Nucleus accumbens (tissue), 56 donors: ENCODE measurements at places on chromosomes 4 and X.

- no peak for DNase-seq
Measured at GRCh38 chr4:25786497-25787065, 76.2 kb downstream of the SEL1L3 start.

DNA sequence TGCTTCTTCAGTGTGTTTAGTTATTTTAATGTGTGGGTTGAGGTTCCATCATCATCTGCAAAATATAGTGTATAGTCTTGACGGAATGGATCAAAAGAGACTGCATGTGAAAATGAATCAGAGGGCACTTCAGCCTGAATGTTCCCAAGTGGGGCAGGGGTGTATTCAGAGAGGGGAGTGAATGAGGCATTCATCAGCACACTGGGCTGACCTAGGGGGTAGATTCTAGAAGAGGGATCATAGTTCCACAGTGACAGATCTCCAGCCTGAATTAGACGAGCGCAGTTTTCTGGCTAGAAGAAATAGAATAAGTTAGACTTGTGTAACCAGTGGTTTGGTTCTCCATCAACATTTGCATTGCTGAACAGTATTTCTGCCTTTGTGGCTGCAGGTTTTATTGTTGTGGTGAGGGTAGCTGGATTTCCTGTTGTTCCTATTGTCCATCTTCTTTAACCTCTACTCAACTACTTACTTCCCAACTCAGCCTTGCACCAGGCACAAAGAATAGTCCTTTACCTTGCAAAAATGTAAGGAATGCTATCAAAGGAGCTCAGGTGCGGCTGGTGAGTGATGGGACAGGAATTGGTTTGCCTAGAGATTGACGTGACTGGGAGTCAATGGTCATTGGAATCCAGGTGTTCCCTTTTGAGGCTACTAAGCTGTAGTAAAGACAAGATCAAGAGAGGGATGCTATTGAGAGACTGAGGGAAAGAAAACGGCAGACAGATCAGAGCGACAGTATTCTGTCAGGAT lies 50.9 kb downstream of the NAP1L5 start:
- DNase-seq, result no peak

- no peak for DNase-seq
Measured at GRCh38 chr4:72568959-72569718, at the start of gene ADAMTS3. Gene ADAMTS3, minus strand, starts transcription at chr4:72569221. Its CDS starts 459 bp downstream, at chr4:72568762.

- no peak for DNase-seq
Measured at GRCh38 chr4:36081185-36081584, 163.1 kb downstream of the ARAP2 start.

GRCh38 chrX:14598330-14598729 lies 69.0 kb downstream of the GLRA2 start:
- DNase-seq, result no peak

DNA sequence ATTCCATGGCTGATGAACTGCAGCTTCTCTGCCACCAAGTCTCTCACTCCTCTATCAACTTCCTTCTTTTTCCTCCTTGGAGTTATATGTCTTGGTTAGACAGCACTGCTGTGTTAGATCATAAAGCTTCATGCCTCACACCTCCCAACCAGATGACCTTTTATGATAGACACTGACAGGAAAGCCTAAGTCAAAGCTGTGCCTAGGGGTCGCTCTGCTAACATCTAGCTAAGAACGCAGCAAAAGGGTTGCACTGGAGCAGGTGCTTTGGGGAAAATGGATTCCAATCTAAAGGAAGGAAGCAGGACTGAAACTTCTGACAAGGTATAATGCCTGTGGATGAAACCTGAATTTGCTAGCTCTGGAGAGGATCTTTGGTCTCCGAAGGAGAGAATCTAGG lies 509.7 kb downstream of the SMARCA1 start:
- DNase-seq, result no peak

DNA sequence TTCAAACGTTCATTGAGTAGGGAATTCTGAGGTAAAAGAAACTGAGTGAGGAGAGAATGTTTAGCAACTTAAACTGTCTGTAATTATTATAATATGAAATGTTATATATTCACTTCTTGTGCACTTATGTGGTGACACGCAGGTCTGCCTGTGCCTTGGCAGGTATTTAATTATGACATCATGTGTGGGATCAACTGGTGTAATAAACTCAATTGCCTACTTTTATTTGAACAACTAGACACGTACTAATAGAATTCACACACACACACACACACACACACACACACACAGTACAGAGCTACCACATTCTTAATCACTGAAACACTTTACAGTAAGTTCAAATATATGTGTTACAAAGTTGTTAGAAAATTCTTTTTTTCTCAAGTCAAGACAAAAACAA lies 20.7 kb upstream of the SLC25A31 start:
- no peak for DNase-seq

DNA sequence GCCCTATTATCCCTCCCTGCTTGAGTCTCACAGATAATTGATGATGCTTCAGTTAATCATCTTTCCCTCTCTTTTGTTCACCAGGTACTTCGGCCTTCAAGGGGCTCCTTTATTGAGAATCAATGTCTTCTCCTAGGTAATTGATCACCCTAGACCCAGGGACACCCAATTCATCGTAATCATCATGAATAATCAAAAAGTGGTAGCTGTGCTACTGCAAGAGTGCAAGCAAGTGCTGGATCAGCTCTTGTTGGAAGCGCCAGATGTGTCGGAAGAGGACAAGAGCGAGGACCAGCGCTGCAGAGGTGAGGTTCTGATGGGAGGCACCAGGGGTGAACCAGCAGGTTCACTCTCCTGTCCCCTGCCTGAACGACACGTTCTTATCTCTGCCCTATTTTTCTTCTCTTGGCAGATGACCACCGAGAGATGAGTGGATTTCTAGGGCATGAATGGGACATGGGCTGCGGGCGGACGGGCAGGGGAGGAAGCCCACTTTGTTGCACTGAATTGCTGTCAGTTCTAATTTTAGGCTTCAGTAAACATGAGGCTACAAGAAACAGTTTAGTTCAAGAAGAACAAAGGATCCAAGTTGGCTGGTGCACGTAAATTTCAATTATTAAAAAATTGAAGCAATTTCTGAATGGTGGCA lies 80.5 kb downstream of the ALPK1 start:
- no peak for DNase-seq

GRCh38 chrX:69195810-69196209 lies 30.6 kb upstream of the PJA1 start:
- no peak for DNase-seq

DNA sequence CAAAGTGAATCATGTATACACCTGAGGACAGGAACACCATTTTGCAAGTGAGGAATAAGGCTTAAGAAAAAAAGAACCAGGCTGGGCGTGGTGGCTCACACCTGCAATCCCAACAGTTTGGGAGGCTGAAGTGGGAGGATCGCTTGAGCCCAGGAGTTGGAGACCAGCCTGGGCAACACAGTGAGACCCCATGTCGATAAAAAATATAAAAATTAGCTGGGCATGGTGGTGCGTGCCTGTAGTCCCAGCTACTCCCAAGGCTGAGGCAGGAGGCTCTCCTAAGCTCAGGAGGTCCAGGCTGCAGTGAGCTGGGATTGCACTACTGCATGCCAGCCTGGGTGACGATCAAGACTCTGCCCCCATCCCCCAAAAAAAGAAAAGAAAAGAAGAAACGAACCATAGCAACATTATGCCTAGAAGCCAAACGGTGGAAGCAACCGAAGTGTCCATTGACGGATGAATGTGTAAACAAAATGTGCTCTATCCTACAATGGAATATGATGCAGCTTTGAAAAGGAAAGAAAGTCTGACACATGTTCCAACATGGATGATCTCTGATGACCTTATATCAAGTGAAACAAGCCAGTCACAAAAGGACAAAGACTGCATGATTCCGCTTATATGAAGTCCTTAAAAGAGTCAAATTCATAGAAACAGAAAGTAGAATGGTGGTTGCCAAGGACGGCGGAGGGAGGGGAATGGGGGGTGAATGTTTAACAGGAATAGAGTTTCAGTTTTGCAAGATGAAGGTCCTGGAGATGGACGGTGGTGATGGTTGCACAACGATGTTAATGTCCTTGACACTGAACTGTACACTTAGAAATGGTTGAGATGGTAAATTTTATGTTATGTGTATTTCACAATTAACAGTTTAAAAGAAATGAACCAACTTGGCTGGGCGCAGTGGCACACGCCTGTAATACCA lies 8.6 kb upstream of the KIAA0232 start:
- DNase-seq, result no peak

DNA sequence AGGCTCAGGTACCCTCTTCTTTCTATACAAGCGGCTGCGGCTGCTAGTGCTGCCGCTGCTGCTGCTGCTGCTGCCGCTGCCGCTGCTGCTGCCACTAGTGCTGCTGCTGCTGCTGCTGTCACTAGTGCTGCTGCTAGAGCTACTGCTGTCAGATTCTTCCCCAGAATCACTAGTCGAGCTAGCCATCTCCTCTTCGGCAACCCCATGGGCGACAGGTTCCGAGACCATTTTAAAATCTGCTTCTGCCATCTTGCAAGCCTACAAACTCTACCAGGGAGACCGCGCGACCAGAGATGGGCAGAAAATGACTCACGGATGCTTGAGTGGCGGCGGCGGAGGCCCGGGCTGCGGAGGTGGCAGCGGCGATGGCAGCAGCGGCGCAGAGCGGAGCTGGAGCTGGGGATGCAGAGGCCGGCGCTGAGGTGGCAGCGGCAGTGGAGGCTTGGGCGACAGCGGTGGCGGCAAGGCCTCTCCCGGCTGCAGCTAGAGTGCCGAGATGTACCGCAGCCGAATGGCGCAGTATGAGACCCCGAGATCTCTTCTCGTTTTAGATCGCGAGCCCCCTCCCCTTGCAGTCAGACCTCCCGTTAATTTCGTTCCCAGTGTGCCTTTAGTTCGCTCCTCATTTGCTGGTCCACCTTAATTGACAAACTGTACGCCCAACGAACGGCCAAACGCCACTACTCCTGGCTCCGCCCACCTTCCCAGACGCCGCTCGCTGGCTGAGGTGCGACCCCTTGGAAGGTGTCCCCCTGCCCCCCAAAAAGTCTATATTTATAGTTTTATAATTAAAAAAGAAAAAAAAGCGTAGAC lies at the start of gene NAP1L3:
Gene NAP1L3, minus strand, starts transcription at position 523 of the 813 bp plus-strand sequence. Its CDS starts 274 bp downstream, at position 249.
- peak; percentile 63 for DNase-seq

DNA sequence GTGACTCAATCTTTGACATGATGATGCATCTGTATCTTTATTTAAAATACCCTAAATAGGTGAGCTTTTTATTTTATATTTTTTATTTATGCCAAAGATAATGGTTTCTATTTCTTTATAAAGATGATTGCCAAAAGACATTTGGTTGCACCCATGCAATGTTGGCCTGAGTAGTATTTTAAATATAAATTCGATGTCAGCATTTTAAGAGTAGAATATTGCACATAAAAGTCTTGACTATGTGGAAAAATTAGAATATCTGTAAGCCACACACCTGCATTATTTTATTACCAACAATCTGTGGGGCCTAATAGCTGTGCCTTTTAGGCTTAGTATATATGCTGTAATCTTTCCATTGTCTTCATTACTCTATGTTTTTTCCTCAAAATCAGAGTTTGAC lies 91.4 kb downstream of the CPXCR1 start:
- DNase-seq, result no peak

DNA sequence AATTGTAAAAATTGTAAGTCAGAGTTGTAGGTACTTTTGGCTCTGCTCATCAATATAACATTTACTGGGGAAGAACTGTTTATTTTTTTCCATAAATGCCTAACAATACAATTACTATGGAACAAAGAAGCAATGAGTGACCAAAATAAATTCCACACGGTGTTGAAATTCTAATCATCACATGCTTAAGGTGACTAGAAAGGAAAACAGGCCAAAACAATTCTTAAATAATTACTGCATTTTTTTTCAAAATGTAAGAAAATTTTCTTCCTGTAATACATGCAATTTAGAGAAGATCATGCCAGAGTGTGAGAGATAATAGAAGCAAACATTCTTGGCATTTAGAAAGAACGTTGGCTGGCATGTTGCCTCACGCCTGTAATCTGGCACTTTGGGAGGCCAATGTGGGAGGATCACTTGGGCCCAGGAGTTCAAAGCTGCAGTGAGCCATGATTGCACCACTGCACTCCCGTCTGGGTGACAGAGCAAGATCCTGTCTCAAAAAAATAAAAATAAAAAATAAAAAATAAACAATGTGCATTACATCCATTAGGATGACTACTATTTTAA lies 22.5 kb downstream of the C4orf46 start:
- no peak for DNase-seq

DNA sequence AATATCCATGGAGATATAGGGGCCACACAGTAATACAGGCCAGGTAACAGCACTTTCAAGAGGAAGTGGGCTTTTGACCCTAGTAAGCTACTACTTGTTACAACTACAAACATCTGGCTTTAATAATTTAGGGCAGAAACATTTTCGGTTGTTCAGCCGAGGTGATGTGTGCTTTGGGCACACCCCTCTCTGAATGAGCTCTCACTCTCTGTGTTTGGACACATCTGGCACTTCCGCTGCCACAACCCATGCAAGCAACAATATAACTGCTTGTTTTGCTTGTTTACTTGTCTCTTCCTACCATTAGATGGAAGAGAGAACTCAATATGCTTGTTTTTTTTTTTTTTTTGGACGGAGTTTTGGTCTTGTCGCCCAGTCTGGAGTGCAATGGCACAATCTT lies 277.2 kb downstream of the HS3ST1 start:
- DNase-seq, result no peak

DNA sequence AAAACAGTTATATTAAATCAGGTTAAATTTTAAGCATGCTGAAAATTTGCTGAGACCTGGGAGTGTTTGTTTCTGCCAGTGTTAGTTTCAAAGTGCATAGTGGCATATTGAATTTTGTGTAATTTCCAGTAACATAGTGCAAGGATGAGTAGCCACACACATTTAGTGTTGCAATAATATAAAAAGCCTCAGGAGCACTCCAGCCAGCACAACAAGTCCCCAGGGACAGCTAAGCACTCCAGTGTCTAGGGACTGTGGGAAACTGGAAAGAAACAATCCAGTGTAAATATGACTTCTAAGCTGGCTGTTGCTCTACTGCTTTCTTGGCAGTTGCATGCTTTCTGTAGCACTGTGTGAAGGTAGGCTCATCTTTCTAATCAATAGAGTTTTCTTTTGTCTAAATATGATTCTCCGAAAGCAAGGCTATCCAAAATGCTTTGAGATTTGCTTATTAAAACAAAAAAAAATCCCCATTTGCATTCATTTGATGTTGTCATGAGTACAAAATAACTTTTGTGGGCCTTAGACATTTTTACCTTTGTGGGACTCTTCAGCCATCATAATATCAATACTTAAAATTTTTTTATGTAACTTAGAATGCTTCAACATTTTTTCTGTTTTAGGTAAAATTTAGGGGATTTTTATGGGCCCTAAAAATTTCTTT lies 24.2 kb upstream of the CXCL2 start:
- DNase-seq, result no peak

DNA sequence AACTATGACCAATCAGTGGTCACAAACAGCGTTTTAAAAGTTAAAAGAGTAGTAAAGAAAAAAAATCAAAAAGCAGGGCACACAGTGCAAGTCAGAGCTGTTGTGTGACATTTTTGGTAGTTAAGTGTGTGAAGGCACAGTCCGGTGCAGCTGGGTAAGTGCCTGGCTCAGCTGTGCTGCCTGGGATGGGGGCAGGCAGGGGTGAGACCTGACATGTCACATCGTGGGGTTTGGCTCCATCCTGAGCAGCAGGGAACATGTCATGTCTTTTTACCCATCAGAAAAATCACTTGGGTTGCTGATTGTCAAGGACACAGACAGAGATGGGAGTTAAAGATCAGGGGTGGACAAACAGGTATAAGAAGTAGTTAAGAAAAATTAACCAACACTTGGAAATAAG lies 125.1 kb downstream of the NSUN7 start:
- DNase-seq, result no peak

GRCh38 chr4:101274888-101275752 lies 72.2 kb downstream of the PPP3CA start:
- no peak for DNase-seq
